Effector CD4-positive, alpha-beta T cell (primary cell): ENCODE measurements at places on chromosomes 7 and 10.
A peak's percentile ranks its signal among the peaks of the same experiment; 100 is the strongest.

DNA sequence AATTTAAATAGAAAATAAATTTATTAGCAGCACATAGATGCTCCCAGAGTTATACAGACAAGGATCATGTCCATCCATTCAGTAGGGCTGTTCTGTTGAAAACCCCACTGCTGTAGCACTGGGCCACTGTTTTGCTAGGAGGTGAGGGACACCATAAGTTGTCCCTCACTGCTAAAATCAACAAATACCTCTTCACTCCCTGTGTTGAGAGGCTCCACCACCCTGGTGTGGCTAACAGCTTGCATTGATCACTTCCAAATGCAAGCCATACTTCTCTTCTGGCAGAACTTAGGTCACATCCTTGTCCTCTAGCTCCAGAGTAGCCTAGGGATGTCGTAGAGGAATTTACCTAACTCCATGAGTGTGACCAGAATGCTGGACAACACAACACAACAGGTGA lies 55.4 kb downstream of the MDFIC start:
- no peak for DNase-seq

- DNase-seq = no peak
Measured at GRCh38 chr10:15172306-15172840, 3.9 kb upstream of the NMT2 start.

- no peak for DNase-seq
Measured at GRCh38 chr10:102064503-102064867, 664 bp upstream of the HPS6 start.

DNA sequence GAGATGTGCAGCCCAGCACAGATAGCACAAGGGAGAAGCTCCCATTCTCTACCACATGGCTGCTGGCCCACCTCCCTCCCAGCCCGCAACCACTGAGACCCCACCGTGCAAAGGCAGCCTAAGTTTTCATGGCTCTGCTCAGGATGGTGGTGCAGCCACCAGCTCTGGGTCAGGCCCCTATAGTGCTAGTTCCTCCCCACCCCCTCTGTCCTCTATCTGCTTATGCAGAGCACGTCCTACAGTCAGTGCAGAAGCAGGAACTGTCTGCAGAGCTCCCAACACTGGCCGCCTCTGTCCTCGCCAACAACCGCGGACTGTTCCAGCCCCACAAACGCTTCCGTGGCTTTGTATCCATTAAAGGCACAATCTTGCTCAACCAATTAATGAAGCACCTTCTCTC lies 278.9 kb downstream of the GRID1 start:
- no peak for DNase-seq

DNA sequence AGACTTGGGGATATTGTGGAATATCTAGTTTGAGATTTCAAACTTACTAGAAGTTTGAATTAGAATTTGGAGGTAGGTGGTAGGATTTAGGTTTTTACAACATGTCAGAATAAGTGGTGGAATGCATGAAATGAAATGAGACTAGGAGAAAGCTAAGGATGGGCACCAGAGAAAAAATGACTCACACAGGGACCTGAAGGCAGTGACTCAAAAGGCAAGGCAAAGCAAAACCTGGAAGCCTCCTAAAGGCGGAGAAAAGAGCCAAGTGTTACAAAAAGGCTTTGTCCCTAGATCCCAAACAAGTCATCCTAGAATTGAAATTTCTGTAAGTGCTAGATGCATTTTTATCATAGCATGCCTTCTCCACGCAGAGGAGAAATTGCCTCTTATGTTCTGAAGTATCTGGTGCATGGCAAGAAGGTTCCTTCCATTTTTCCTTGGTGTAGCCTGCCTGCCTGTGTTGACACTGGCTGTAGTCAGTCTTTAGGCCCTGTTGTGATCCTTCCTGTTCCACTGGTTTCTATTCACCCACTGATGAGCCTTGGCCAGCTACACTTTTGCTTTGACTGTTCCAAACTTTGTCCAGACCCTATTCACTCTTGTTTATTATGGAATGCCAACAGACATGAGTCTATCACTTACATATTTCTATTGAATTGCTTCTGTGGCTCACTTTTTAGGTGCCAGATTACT lies 109.3 kb downstream of the ETV1 start:
- DNase-seq = no peak

GRCh38 chr10:69389827-69390490 lies 26.8 kb downstream of the TACR2 start:
- DNase-seq = no peak

DNA sequence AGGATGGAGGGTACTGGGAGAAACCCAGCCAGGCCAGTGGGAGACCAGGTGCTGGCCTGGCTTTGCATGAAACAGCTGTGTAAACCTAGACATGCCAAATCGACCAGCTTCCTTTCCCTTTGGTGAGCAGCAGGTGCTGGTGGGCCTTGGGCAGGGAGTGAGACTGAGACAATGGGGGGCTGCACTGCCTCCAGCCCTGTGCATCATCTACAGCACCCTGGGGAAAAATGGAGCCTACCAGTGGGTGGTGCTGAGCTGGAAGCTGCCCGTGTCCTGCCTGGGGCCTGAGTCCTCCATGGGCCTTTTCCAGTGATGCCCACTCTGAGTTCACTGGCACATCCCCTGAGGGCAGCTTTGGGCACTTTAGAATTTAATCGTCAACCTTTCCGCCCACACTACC lies 19.2 kb upstream of the DDC start:
- DNase-seq = no peak

- no peak for DNase-seq
Measured at GRCh38 chr10:29346296-29347001, 57.6 kb downstream of the LYZL1 start.

GRCh38 chr7:77561352-77561751 lies 24.3 kb downstream of the PTPN12 start:
- no peak for DNase-seq

DNA sequence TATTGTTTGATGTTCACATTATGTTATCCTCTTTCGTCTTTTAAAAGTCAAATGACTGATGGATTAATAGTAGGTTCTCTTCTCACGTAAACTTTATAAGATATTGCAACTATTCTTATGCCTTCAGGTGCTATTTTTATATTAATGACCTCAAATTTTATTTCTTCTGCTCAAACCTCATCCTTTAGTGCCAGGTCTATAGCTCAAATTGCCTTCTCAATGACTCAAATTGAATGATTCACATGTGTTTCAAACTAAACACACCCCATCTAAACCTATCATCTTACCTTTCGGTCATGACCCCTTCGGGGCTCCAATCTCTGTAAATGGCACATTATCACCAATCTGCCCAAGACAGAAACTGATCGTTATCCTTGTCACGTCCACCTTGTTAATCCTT lies 22.0 kb upstream of the LIPF start:
- no peak for DNase-seq

DNA sequence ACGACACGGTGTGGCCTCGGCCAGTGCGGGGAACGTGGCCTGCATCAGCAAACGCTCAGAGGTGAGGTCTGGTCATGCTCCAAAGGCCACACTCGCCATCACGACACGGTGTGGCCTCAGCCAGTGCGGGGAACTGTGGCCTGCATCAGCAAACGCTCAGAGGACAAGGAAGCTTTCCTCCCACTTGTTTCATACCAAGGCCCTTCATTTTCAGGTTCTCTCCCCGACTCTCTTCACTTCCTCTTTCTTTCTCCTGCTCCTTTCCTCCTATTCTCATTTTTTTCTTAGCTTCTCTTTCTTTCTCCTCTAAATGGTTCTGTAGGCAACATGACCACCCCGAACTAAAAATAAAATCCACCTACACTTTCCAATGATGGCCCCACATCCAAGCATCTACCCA lies 384.4 kb upstream of the SHH start:
- DNase-seq = no peak

- no peak for DNase-seq
Measured at GRCh38 chr7:27868131-27868550, 128.2 kb downstream of the TAX1BP1 start.

DNA sequence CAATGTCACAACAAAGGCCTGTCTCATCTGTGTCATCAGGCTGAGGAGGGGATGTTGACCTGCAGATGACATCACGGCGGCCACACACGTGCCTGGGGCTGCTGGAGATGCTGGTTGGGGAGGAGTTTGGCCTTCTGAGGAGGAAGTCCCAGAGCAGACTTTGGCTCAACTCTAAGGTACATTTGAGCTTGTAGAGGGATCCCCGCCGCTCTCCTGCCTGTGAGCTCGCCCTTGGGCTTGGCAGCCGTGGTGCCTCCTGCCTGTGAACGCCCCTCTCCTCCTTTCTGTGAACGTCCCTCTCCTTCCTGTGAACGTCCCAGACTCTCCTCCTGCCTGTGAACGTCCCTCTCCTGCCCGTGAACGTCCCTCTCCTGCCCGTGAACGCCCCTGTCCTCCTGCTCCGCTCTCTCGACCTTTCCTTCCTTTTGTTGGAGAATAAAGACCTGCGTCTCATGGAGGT lies 176.4 kb downstream of the DNAJB6 start:
- no peak for DNase-seq

DNA sequence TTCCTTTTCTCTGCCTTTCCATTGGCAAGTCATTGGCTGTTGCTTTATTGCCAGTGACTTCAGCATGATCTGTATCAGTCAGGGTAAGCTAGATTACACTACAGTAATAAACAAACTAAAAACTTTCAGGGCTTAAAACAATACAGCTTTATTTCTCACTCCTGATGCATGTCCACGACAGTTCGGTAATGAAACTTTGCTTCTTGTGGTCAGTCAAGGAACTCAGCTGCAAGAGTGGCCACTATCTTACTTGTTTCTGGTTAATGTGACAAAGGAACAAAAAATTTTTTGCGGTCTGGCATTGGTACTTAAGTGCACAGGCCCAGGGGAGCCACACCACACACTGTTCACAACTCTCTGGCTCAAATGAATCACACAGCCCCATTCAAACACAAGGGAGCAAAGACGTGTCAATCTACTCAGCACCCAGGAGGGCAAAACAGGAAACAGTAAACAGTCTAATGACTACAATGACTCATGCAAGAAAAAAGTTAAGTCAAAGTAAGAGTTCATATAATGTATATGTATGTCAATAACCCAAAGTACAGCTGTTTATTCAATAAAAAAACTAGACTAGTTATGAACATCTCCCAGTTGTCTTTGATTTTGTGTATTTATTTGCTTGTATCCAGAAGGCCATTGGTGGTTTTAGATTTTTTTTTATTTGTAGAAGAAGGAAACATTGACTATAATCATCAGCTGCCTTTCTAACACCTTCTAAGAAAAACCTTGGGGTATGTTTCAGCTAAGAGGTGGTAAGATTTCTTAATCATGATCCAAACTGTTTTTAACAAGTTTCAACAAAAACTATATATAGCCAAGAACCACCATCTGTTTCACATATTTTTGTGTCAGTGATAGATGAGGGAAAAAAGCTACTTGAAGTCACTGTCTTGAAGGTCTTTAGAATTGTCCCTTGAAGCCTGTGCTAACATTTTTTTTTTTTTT lies 134.4 kb upstream of the FAM3C start:
- peak; percentile 3 for DNase-seq

DNA sequence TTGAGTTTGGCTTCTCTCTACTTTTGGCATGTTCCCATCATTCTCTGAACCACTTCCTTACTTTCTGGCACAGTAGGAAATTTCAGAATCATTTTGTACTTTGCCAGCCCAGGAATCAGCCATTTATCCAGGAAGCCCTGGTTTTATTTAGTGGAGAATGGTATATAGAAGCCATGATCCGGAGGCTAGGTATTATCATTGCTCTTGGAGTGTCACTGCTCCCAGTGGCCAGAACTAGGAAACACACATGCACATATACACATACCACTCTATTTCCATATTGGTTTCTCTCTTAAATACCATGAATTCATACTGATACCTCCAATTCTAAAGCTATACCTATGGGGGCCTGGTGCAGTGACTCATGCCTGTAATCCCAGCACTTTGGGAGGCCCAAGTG lies 36.3 kb downstream of the SUFU start:
- DNase-seq = no peak

- DNase-seq = no peak
Measured at GRCh38 chr7:11427686-11428273, 404.2 kb downstream of the THSD7A start.

GRCh38 chr10:51206500-51206899 lies 132.2 kb downstream of the PRKG1 start:
- no peak for DNase-seq

DNA sequence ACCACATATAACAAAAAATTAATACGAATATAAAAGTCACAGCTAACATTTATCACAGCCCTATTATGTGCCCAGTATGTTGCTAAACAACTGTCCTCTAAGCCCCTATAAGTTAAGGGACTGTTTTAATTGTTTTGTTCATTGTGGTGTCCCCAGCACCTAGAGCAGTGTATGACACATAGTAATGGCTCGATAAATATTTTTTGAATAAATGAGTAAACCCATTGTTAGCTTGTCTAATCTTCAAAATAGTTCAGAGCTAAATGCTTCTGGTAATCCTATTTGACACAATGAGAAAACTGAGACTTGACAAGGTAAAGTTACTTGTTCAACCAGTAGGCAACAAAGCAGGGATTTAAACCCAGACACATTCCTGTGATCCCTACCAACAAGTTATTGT lies 78.4 kb upstream of the NEUROD6 start:
- no peak for DNase-seq

- DNase-seq = no peak
Measured at GRCh38 chr7:41738336-41738735, 35.4 kb upstream of the INHBA start.

GRCh38 chr7:22223807-22224206 lies 133.1 kb downstream of the RAPGEF5 start:
- no peak for DNase-seq

DNA sequence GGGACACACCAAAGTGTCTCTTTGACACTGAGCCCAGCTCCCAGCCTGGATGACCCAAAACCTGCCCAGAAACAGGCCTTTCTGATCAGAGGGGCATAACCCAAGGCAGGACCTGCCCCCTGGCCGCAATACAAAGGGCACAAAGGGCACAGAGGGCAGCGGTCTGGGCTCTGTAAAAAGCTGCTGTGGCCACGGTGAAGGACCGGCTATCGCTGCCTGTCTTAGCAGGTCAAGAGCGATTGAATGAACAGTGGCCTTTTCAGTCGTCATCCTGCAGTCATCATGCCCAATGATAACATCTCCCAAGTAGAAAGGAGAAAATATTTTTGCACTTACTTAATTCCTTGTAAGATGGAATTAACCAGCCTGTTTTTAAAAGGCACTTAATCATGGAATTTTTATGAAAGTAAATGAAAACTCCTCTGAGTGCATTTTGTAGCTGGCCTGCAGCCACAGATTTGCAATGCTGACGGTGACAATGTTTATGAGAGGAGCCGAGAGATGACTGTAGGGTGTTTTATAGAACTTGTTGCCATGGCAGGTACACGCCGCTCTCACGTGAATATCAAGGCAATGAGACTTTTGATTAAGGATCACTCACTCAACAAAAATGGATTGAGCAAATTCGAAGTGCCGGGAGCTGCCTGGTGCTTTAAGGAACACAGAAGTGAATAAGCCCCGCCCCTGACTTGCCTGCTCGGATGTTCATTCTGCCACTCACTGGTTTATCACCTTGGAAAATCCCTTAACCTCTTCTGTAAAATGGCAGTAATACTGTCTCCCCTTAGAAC lies 47.3 kb upstream of the BHLHA15 start:
- no peak for DNase-seq

GRCh38 chr10:36692759-36693158 lies 432.6 kb upstream of the ANKRD30A start:
- no peak for DNase-seq
